ENCODE measurements at places on chromosomes 7 and 10.

DNA sequence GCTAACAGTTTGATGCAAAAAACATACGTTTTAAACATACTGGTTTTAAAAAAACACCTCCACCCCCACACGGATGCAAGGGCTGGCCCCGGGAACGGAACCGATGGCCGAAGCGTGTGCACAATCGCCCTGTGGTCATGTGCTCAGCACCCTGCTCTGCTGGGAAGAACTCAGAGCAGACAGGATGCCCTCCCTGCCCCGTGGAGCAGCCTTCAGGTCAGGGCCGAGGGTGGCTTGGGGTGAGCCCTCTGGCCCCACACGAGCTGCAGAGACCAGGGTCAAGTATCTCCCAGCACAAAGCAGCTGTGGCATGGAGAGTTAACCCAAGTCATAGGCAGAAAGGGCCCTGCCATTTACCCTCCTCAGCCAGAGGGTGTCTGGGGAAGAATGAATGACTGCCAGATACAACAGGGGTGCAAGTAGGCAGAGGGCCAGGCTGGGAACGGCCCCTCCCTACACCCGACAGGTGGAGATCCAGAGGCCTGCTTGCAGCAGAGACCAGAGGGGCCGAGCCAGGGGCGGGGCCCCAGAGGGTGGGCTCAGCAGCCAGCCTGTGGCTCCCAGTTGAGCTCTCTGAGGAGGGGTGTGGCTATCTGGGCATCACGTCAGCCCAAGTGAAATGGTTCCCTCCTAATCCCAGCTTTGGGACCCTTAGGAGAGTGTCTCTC, 56.8 kb downstream of the ZRANB1 start:
- DNase-seq: no peak

GRCh38 chr10:101038484-101038883, 7.5 kb downstream of the SFXN3 start:
- DNase-seq: no peak

DNA sequence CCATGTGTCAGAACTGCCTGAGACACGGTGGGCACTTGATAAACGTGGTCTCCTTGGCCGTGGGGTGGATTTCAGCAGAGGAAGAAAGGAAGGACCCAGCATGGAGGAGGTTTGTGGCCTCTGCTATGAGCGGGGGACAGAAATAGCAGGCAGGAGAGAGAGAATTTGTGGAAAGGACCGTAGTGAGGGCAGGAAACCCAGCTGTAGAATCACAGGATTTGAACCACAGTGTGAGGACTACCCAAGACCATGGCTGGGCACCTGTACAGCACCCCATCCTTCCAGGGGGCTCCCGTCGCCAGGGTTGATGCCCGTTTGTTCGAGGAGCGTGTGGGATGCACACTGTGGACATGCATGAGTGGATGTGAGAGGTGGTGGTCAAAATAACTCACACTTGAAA, 183.4 kb downstream of the PTPN20 start:
- no peak for DNase-seq

GRCh38 chr10:64159910-64160872, 639.0 kb downstream of the REEP3 start:
- no peak for DNase-seq

DNA sequence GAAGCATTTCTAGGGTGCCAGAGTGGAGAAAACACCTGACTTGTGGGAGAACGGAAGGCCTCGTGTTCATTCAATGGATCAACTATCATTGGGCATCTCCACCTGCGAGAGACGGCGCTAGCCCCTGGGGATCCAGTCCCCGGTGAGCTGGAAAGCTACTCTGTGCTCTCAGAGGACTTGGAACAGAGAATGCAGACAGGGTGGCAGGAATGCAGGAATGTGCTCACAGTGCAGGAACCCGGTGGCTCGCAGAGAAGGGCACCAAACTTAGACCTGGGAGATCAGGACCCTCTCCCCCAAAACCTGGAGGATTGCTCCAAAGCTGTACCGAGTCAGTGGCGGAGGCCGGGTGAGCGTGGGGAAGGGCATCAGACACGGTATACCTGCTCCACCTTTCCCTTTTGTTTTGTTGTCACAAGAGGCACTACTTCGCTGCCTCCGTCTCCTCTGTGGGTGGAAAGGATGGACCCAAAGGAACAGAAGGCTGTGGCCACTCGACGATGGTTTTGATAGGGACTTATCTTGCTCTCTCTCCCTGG, 569.0 kb upstream of the C7orf33 start:
- no peak for DNase-seq

GRCh38 chr7:120190109-120190508, 82.9 kb upstream of the KCND2 start:
- DNase-seq: no peak

- DNase-seq: no peak
Observed at GRCh38 chr7:129017933-129018538, 36.9 kb downstream of the TNPO3 start.

- DNase-seq: no peak
Observed at GRCh38 chr10:115095758-115096157, 2.6 kb downstream of the ATRNL1 start.

- no peak for DNase-seq
Observed at GRCh38 chr7:47181746-47182361, 400.1 kb downstream of the TNS3 start.

DNA sequence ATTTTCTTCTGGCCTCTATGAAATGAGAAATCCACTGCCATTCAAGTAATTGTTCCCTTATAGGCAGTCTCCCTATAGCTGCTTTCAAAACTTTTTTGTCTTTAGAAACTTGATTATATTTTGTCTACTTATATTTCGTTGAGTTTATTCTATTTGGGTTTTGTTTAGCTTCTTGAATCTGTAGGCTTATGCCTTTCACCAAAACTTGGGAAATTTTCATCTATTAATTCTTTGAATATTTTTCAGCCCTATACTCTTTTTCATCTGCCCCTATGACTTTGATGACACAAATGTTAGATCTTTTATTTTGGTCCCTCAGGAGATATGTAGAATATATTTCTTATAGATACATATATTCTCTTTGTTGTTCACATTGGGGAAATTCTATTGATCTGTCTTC, 48.3 kb upstream of the HHEX start:
- DNase-seq: no peak

GRCh38 chr7:299628-300027, 9.7 kb downstream of the FOXL3 start:
- DNase-seq: no peak

DNA sequence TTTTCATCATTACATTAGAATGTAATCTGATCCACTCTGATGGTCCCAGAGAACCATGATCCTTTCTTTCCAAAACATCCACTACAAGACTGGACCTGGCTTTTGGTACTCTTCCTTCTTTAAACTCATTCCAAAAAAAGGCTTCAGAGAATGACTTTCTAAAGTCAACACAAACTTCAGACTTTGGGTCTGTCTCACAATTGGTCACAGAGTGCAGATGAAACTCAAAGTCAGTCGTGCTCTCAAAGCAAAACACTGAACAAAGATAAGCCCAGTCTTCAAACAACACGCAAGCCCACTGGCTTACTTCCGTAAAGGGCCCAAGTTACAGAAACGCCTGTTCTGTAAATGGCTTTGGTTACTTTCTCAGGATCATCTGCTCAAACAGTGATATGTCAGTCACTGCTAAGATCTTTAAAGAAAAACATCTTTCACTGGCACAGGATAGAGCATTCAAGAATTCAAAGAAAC, 250.9 kb upstream of the MKLN1 start:
- no peak for DNase-seq

DNA sequence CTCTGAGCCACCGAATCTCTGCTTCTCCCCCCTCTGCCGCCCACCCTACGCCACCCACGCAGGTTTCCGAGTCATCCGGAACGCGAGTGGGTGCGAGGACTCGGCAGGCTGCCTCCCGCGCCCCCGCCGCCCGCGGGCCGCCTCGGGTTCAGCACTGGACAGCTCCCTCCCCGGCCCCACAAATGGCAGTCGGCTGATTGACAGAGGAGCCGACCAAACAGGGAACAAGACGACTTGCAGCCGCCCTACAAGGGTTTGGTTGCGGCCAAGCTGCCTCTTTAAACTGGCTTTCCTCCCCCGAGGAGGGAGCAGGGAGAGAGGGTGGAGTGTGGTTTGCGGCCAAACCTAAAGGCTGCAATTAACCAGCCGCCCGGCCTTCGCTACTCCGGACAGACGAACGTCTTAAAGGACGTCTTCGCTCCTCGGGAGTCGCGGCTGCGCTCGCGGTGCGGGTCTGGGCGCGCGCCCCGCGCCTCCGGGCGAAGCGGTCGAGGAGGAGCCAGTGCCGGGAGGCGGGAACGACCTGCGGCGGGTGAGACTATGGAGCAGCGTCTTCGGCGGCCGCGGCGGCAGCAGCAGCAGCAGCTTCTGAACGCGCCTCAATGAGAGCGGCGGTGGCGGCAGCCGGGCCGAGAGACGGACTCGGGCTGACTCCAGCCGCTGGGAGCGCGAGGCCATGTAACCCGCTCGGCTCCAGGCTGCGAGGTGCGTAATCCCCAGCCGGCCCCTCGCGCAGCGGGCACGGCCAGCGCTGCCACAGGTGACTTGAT, at the start of gene GPR158:
Gene GPR158 (plus strand): TSS at position 541 of the 770 bp plus-strand sequence. CDS start 420 bp downstream, outside the sequence.
- DNase-seq: peak; percentile 18

GRCh38 chr7:6169805-6170520, 102.5 kb downstream of the CYTH3 start:
- DNase-seq: no peak

GRCh38 chr7:137836113-137836509, 10.7 kb downstream of the DGKI start:
- DNase-seq: no peak

GRCh38 chr7:48638041-48638440, 286.3 kb upstream of the CDC14C start:
- DNase-seq: no peak

DNA sequence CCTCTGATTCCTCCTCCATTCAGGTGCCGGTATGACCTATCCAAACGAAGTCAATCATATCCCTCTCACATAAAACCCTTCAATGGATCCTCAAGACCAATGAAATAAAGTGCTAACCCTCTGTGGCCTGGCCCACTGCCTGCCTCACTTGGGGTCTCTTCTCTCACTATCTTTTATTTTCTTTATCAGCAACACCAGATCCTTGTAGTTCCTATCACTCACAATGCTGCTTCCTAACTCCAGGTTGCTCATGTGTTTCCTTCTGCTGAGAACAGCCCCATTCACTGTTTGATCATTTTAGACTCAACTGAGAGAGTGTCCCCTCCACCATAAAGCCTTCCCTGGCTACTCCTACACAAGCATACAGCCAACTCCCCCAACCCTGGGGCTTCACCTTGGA, 180.6 kb downstream of the DOCK4 start:
- no peak for DNase-seq

DNA sequence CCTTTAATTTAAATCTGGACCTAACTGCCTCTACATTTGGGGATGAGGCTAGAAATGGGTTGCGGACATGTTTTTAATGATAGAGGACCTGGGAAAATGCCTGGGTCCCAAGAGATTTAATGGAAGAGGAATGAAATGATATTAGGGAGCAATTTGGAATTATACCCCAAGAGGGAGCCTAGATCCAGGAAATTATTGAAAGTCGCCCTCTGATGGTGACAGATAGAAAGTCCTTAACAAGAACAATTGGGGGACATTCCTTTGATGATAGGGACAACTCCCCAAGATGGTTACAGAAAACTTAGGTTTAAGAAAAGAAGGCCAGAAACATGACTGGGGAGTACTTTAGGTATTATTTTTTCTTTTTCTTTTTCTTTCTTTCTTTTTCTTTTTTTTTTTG, 9.5 kb upstream of the TSGA13 start:
- DNase-seq: no peak

GRCh38 chr7:151859111-151859947, 17.6 kb downstream of the PRKAG2 start:
- DNase-seq: no peak

- DNase-seq: no peak
Observed at GRCh38 chr10:43923328-43923727, 274.6 kb upstream of the ZNF32 start.

DNA sequence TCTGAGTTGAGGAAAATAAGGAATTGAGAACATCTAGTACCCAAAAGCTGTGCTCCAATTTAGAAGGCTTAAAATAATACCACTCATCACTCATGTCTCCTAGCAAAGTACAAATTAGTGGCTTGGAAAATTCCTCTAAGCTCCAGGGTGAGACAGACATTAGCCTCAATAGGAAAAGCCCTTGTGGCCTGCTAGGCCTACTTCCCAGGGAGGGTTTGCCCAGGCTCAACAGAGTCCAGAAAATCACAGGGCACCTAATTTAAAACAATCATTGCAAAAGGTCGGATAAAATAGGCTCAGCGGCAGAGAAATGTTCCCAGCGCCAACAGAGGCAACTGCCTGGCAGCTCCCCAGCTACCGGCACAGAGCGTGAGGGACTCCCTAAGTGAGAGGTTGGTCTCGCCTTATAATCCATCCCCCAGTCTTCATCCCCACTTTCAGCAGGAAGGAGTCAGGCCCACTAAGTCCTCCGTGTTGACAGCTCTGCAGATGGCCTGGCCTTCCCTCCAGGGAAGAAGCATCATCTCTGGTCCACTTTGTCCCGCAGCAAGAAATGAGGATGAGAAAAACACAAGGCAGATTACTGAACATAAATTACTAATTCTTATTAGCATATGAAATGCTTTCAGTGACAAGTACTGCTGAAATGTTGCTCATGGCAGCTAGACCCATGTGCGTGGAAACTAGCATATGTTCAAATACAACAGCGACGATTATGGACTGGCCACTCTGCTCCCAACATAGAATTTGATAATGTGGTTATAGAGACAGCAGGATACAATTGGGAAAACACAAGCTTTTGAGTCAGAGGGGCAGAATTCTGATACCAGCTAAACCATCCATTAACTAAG, 1177.7 kb upstream of the AUTS2 start:
- no peak for DNase-seq

GRCh38 chr7:43462836-43463235, 120.1 kb upstream of the STK17A start:
- no peak for DNase-seq

DNA sequence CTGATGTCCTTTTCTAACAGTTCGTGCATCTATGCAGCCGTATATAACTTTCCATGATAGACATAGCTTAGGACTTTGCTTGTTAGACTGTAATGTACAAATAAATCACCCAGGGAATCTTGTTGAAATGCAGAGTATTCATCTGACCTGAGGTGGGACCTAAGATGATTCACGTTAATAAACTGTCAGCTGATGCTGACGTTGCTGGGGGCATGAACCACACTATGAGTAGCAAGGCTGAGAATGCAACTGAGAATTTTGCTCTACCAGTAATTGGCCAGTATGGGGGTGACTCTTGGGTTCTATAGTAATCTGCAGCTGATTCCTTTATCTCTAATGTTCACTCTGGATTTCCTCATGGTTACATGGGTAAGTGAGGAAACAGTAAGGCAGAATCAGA, 130.1 kb upstream of the MALRD1 start:
- no peak for DNase-seq

DNA sequence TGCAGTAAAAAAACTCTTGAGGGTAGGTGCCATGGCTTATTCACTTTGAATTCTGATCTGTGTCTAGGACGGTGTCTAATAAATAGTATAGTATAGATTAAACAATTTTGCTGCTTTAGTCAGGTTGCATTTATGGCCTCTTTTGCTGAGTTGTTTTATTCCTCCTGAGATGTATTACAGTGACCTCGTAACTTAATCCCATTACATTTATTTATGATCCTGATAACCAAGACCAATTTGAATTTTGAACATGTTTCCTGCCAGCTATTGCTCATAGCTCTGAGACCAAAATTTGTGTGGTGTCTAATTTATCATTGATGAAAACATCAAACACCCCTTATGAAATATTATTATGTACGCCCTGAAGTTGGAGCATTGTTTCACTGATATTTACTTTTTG, 381.9 kb upstream of the SEMA3C start:
- no peak for DNase-seq
